ENCODE measurements at places on chromosomes 6 and 20.

- peak; percentile 62 for DNase-seq
Observed at GRCh38 chr20:14566505-14566904, 229.1 kb upstream of the FLRT3 start.

- DNase-seq: no peak
Observed at GRCh38 chr6:36484736-36485135, 41.9 kb downstream of the KCTD20 start.

- no peak for DNase-seq
Observed at GRCh38 chr6:160036331-160036695, 67.4 kb downstream of the IGF2R start.

DNA sequence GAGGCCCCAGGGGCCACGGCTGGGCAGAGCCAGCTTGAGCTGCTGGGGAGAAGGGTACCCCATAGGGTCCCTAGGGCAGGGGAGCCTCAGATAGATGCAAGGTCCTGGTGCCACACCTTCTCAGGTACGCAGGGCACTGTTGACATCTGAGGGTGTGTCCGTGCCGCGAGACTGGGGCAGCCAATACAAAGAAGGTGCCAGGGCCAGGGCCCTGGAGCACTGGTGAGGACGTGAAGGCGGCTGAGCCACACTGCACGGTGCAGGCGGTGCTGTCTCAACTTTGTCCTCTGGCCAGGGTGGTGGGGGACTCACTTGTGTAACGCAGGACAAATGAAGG lies 649 bp upstream of the LRRC73 start:
- DNase-seq: no peak

GRCh38 chr6:140669321-140669720 lies 1294.9 kb upstream of the CITED2 start:
- DNase-seq: no peak

- DNase-seq: no peak
Observed at GRCh38 chr6:74596588-74596987, 609.3 kb downstream of the COL12A1 start.

DNA sequence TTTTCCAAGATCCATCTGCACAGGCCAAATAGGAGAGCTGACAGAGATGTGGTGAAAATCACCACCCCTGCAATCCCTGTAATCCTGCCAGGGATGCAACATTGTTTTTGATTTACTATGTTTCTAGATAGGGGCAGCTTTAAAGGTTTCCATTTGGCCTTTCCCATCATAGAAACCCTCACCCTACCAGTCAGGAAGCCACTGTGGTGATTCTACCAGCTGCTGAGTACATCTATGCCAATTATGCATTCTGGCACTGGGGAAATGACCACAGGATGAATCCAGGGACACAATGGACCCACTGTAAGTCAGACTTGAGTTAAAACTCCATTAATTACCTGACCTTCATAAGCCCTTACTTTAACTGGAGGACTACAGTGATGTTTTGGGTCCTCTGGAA lies 130.4 kb downstream of the TNFRSF21 start:
- DNase-seq: no peak

DNA sequence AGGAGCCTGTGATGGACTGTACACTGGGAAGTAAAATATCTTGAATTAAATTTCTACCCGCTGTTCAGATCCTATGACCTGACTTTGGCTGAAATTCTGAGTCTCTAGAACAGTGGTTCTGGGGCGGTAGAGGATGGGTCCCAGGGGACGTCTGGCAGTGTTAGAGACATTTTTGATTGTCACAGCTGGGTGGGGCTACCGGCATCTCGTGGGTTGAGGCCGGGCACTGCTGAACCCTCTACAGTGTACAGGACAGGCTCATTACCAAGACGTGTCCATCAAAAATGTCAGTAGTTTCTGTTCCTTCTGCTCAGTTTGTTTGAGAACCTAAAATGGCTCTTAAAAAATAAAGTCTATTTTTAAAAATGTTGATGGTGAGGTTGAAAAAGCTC lies 11.5 kb upstream of the RPS6KA2 start:
- DNase-seq: no peak

DNA sequence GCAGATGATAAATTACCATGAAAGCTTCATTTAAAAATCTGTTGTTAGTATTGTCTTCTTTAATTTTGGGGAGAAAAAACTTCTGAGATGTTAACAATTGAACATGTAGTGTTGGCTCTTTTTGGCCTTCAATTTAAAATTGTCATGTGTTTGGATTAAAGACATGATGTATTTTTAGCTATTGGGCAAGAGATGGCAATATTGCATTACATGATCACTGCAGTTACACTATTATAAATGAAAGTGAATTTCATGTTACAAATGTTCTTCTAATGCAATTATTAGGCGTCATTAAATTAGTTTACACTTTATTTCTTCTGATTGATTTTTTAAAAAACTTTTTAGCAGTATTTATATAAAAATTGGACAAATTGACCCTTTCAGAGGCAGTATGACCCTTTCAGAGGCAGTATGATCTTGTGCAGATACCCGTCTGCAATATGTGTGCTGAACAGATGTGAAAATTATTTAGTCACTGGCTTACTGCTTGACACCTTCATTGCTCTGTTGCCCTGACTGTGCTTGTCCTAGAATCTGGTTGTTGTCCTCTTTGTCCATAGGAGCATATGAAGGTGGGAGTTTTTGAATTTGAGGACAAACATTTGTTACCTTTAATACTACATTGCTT lies 25.8 kb downstream of the CDKAL1 start:
- DNase-seq: no peak

- DNase-seq: peak; percentile 94
Observed at GRCh38 chr6:158631678-158632537, 12.6 kb downstream of the DYNLT1 start.

- DNase-seq: no peak
Observed at GRCh38 chr20:24862186-24862585, 86.9 kb upstream of the CST7 start.

- DNase-seq: no peak
Observed at GRCh38 chr6:162187168-162187935, 540.2 kb downstream of the PRKN start.

- no peak for DNase-seq
Observed at GRCh38 chr6:55584654-55585354, 5.8 kb upstream of the HMGCLL1 start.

DNA sequence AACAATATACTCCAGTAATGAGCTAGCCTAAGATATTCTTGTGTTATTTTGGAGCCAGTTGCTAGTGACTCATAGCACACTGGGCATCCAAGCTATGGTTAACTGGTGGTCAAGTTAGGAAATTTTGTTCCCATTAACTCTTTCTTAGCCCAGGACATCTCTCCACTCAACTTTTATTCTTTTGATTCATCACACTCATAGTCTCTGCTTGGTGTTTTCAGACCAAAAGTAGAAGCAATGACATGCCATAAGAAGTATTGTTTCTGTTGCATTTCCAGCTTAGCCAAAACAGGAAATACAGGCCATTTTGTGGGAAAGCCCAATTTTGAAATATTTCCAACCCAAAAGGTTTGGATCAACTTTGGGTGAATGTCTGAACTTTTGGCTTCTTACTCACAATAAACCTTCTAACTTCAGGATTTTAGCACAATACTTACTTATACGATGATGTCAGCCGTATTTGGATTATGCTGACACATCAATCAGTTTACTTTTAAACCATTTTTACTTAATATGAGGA lies 31.6 kb upstream of the CCN2 start:
- DNase-seq: no peak

- DNase-seq: no peak
Observed at GRCh38 chr6:152697634-152698033, at the start of gene MYCT1. Gene MYCT1 (plus strand): TSS chr6:152697897. CDS start chr6:152697903, 6 bp downstream.

DNA sequence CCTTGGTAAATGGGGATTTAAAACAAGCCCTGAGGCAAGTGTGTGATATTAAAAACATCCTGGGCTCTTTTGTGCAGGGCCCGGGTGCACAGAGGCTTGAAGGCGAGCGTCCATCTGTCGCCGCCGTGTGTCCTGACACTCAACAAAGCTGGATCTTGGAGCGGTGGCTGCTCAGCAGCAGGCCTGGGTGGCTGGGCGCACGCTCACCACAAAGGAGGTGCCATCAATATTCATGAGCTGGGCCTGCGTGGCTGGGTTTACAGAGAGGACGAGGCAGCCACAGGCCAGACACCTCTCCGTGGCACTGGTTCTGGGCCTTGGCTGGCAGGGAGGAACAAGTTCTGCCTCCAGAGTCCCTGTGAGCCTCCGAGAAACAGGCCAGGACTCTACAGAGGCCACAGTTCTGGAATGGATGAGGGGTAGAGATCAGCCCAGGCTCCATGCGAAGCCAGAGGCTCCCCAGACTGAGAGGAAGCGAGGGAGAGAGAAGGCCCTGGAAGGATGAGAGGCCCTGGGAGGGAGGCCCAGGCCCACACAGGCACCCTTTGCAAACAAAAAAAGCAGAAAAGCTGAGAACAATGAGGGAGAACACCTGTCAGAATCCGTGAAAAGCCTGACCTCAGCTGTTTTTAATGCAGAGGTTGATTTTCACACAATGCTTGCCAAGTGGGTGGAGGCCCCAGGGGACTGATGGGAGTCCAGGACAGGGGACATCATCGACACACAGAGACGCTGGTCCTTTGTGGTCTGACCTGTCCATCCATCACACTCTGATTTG lies 21.9 kb downstream of the BHLHE23 start:
- DNase-seq: no peak

DNA sequence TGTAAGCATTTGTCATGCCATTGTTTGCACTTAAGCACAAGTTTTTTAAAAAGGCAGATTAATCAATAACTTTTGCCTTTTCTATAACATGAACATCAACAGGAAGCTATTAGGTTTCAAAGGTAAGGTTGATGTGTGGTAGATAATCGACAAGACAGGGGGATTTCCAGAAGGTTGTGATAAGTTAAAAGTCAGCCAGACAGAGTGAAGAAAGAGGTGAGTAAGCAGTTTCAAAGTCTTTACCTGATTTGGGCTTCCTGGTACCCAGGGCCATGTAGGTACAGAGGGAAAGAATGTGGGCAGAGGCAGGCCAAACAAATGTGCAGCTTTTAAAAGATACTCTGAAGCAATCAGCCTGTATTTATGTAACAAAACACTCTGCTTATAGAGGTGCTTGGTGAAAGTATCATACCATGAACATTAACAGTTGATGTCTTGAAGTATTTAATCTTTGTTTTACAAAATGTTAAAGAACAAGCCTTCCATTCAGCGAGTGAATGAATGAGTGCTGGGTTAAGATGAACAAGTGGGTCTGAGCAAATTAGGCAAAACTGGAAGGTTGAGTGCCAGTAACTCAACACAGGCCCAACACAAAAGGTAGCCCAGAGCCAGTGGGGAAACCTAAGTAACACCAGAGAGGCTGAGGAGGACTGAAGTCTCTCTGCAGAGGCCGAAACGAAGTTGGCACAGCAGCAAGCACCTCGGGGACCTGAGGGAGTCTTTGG lies 60.2 kb downstream of the LRRC1 start:
- no peak for DNase-seq

DNA sequence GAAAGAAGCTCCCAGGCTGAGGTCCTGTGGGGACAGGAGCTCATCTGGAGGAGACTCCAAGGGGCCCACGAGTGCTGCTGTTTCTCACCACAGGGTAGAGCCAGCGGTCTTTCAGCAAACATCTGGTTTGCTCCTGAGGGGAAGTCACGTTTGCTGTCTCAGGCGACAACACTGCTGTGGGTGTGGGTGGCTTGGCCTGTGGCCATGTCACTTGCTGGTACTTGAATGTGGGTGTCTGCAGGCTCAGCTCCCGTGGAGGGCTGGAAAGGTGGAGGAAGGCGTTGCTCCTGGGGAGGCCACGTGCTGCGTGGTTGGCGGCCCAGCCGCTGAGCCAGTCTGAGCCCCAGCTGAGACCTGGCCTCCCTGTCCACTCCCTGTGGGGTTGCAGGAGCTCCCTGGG lies 52.8 kb upstream of the MPC1 start:
- DNase-seq: no peak

DNA sequence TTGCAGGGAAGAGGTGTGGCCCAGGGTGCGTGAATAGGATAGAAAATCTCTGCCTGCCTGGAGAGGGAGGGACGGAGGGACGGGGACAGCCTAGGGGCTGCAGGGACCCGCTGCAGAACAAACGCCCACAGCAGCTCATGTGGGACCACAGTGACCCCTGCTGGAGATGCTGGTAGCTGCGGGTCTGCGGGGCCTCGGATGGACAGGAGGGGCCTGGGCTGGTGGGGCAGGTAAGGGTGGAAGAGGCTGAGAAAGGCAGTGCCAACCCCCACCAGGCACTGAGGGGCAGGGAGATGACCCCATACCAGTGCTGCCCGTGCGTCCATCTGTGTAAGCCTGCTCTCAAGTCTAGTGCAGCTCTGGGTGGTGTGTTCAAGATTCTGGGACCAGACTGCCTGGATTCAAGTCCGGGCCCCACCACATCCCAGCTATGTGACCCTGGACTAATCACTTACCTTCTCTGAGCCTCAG lies 39.4 kb downstream of the KIAA1755 start:
- DNase-seq: peak; percentile 56

GRCh38 chr6:144855375-144855774 lies 570.2 kb downstream of the UTRN start:
- no peak for DNase-seq

- no peak for DNase-seq
Observed at GRCh38 chr6:128586095-128586494, 65.7 kb upstream of the PTPRK start.

DNA sequence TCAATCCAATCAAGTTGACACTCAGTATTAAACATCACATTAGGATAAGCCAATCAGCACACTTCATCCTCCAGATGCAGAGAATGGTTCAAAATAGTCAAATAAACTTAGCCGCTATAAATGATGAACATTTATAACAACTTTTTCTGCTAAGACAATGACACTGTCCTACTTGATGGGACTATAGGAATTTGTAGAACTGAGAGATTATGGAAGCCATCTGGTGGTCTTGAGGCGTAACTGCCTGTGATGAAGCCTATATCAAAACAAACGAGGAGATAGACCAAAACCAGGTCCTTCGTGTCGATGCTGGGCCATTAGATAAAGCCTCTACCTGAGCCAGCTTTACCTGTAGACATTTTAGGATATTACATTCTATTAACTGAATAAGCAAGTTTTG lies 631.1 kb downstream of the COL12A1 start:
- no peak for DNase-seq

- DNase-seq: no peak
Observed at GRCh38 chr6:39999006-39999867, 65.0 kb upstream of the MOCS1 start.
